NCI-H1092 (cell line): ENCODE measurements at places on chromosomes 1 and 21.
A peak's percentile ranks its signal among the peaks of the same experiment; 100 is the strongest.

DNA sequence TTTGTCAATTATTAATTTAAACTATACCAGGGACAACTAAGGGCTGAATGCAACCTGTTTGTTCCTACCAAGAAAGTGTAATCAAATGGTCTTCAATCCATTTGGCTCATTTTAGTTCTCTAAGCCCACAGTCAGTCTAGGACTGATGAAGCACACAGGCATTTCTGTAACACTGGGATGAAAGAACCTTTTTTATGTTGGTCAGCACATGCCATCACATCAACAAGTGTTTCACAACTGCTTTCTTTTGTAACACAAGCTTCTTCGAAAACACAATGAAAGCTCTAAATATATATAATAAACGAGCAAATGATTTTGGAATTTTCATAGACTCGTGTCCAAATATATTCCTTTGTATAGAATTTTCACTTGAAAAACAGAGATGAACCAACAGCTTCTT lies 28.8 kb downstream of the HEATR1 start:
- no peak for DNase-seq

DNA sequence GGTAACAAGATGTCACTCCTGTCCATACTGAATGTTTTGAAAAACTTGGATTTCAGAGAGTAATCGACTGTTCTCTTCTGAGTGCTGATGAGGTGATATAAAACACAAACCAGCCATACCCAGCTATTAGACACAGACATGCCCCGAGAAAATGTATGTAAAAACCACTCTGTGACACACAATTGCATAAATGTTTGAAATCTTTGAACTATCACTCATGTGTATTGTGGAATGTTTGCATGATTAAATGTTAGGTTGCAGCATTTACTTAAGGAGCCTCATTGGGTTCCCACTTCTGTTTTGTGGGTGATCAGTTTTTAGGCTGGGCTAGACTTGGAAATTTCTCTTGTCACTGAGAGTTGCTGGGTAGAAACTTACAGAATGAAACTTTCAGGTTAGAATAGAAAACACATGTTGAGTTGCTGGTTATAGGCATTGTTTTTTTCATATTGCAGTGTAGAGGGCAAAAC lies 270.4 kb upstream of the B3GALT2 start:
- no peak for DNase-seq

- DNase-seq: no peak
Observed at GRCh38 chr1:109989506-109990301, 5.1 kb downstream of the AHCYL1 start.

- DNase-seq: no peak
Observed at GRCh38 chr1:8389958-8390535, 72.1 kb downstream of the SLC45A1 start.

DNA sequence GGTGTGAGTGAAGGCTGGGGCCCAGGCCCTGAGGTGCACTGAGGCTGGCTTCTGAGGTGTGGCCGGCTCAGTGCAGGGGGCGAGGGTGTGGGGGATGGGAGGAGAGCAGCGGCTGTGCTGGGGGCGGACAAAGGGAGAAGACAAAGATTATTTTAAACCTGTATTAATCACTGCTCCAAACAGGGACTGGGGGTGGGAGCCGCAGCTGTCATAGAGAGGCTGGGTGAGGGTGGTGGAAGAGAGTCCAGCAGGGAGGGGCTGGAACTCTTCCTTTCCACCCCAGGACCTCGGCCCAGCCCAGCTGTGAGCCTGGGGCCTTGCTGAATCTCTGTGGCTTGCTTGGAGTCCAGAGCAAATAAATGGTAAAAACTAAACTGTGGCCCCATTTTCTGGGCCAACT lies 106.9 kb downstream of the KCND3 start:
- no peak for DNase-seq

GRCh38 chr1:183991348-183991747 lies 46.2 kb downstream of the COLGALT2 start:
- DNase-seq: no peak

DNA sequence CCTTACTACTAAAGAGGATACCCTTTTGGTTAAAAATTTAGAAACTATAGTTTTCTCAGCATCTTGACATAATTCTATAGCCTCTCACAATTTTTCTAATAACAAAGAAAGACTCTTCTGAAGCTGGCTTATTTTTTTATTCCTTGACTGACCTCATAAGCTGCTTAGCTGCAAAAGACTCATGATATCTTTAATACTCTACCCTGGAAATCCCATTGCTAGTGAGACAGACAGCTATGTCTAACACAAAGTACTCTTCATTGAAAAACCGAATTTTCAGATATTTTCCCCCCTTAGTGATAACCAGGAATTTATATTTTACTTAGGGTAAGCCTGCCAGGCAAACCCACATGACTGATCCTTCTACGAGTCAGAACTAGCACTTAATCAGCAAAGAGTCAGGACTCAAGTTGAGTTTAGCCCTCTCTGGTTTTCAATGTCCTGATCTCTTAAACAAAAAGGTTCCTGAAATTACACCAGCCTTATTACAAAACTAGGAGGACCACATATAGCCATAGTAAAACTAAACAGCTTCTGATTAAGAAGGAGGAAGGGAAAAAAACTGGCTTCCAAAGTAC lies 56.9 kb downstream of the ENAH start:
- DNase-seq: no peak

DNA sequence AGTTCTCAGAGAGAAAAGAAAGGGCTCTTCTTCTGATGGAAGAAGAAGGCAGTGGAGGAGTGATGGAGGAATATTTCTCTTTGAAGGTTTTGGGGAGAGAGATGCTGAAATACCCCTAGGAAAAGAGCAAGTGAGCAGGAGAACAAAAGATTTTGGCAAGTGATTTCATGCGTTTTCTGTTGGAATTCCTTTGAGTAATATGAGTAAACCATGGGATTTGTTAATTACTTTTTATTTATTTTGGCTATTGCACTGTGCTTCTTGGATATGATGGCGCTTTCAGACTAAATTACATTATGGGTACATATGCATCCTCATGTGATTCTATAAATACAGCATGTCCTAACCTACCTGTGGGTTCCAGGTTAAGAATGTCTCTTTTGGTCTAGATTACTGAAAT lies 210.1 kb upstream of the PTGFR start:
- no peak for DNase-seq

- DNase-seq: no peak
Observed at GRCh38 chr1:100713626-100714025, 5.9 kb upstream of the VCAM1 start.

DNA sequence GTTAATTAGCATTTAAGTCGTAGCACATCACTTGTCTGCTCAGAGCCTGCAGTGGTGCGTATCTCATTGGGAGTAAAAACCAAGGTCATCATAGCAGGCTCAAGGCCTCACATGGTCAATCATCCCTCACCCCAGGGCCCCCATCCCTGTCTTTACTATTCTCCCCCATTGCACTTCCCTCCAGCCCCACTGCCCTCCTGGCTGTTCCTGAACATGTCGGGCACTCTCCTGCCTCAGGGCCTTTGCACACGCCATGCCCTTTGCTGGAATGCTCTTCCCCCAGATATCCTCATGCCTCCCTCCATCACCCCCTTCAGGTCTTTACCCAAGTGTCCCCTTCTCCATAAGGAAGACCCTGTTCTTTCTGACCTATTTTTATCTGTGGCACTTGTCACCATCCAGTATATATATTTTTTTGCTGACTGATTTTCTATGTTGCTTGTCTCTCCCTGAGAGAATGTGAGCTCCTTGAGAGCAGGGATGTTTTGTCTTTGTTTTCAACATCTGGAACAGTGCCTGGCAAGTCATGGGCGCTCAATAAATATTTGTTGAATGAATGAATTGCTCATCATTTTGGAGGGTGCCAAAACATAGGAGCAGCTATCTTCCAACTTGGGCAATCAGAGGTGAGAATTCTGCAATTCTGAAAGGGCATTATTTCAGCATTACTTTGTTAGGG lies 74.1 kb upstream of the POU3F1 start:
- no peak for DNase-seq

DNA sequence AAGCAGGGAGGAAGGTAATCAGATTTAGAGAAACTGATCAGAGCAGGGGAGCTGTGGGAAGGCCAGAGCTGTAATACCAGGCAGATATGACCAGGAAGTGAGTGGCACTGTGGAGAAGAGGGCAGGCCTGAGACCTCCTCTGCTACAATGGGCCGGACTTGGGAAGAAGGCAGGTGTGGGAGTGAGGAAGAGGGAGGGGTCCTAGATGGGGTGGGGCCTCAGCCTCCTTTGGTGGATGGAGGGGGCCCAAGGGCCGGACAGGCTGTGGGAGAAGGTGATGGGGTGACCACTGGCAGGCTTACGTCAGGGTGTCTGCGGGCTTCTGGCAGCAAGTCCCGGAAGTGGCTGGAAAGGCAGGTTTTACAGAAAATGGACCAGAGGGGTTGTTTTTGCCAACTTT lies 5.0 kb upstream of the HPCA start:
- no peak for DNase-seq

GRCh38 chr1:247114351-247115140 lies 10.4 kb upstream of the ZNF669 start:
- DNase-seq: no peak

- DNase-seq: peak; percentile 47
Observed at GRCh38 chr1:167935216-167936067, 1.0 kb upstream of the DCAF6 start.

DNA sequence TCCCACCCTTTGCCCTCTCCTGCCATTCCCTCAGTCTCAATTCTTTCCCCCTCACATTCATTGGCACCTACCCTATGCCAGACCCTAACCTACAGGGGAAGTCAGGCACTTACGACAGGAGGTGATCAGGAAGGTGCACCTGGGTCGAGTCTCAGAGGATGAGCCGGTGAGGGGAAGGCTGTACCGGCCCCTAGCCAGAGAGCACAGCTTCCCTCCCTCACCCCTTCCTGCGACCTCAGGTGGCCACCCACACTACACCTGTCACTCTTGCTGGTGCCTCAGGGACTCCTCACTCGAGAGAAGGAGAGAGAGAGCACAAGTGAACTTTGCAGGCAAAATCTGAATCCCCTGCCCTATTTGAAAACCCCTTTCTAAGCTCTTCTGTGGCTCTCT lies 1.7 kb upstream of the MYOM3 start:
- no peak for DNase-seq
